ENCODE measurements at places on chromosomes 1 and 21.

GRCh38 chr21:44932408-44933181 is 7.2 kb upstream of the SLX9 start:
- no peak for DNase-seq

DNA sequence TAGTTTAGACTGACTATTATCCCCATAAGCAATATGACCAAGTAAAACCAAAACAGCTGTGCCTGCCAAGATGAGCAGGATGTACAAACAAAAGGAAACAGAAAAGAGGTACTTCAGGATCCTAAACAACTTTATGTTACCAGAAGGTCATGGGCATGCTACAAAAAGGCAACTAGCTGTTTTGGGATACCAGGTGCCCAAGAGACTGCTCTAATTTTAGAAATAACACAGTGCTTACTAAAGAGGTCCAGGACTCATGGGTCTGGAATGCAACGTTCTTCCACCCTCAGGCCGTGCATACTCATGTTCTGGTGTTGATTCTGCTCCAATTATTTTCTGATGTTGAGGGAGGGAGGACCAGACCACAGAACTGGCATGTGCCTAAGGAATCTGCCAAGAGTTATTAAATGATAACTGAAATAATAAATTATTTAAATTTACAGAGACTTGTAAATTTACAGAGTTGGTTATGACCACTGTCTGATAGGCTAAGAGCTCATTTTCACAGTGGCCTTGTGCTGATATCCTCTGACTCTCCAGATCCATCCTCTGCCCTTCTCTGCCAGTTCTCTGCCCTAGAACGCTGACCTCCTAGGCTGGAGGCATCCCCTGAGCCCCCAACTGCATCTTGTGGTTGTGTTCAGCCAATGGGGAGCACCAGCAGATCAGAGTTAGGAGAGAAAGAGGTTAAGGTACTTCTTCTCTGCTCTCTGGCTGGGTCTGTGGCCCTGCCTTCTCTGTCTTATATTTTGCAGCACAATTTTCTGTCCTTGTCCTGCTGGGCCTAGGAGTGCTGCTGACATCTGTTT is 37.7 kb upstream of the BCL10 start:
- DNase-seq = no peak

GRCh38 chr1:187294421-187295201 is 465.9 kb downstream of the PLA2G4A start:
- DNase-seq = no peak

GRCh38 chr21:21114461-21114860 is 116.3 kb downstream of the NCAM2 start:
- no peak for DNase-seq

GRCh38 chr1:53640701-53641075 is 98.3 kb downstream of the GLIS1 start:
- no peak for DNase-seq

GRCh38 chr1:205517288-205517687 is 12.8 kb downstream of the CDK18 start:
- no peak for DNase-seq

GRCh38 chr1:231973830-231974229 is 347.2 kb downstream of the DISC1 start:
- no peak for DNase-seq

DNA sequence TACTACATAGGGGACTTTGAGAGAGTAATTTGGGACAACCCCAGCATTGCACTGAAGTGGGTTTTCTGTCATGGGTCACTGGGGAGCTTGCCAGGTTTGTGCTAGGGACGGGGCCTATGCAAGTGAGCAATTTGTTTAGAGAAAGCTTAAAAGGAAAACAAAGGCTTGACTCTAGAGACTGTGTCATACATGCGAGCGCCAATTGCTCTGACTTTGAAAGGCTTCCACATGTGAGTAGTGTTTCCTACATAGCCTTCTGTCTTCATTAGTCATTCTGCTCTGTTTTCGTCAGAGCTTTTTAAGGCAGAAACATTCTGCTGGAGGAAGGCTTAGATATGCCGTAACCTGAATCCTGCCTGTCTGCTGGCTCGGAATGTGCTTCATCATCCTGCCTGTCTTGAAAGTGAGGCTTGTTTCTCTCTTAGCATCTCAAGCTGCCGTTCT is 28.4 kb downstream of the TRIM45 start:
- DNase-seq = no peak
